ENCODE measurements at places on chromosomes 1 and 21. TPM values are rescaled to one million over a fixed set of nuclear protein-coding genes. Genes with fewer than 3 reads are reported as not detected.

GRCh38 chr1:228424685-228425660, 8.3 kb upstream of the TRIM17 start:
- no peak for DNase-seq
- no peak overlapping the region for H3K27ac ChIP-seq
- H3K4me3 ChIP-seq, result no peak overlapping the region
- no peaks in the 10 kb centered on the region for H3K36me3 ChIP-seq
- no peaks in the 10 kb centered on the region for H3K4me1 ChIP-seq
- peaks cover 9% of the 10 kb centered on the region for H3K27me3 ChIP-seq

KCNQ4 gene
- polyA plus RNA-seq, result 2.2 TPM

GJA8 gene
- not detected for polyA plus RNA-seq

DNA sequence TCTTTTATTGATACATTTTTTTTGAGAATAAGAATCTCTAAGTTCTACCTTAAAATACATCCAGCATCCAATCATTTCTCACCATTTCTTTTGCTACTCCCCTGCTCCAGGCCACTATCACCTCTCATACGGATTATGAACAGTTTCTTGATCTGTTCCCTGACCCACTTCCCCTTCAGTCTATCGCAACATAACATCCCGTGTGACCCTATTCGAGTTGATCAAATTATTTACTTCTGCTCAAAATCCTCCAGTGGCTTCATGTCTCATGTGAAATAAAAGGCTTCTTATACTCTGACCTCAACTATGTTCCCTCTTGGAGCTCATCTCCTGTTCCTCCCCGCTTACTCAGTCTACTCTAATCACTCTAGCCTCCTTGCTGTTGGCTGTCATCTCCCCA, 5.2 kb downstream of the ALG14 start:
- no peak for DNase-seq
- no peaks in the 10 kb centered on the region for H3K27me3 ChIP-seq
- no peak overlapping the region for H3K27ac ChIP-seq
- H3K4me3 ChIP-seq, result no peak overlapping the region
- H3K4me1 ChIP-seq, result peaks cover 15% of the 10 kb centered on the region

DNA sequence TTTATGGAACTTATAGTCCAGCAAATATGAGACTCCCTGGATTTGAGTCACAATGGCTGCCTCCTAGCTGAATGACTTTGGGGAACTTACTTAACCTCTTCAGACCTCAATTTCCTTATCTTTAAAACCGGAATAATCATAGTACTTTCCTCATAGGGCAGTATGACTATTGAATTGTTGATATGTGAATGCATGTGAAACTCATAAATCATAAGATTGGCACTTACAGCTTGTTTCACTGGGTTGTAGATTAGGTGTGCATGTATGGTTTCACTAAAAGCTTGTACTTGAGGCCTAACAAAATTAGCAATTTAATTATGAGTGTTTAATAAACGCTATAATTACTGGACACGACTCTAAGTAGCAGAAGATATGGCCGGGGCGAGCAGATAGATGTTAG, 72.5 kb downstream of the ST6GALNAC5 start:
- no peak overlapping the region for H3K4me3 ChIP-seq
- H3K27ac ChIP-seq, result no peak overlapping the region
- H3K4me1 ChIP-seq, result no peaks in the 10 kb centered on the region
- no peak for DNase-seq

DNA sequence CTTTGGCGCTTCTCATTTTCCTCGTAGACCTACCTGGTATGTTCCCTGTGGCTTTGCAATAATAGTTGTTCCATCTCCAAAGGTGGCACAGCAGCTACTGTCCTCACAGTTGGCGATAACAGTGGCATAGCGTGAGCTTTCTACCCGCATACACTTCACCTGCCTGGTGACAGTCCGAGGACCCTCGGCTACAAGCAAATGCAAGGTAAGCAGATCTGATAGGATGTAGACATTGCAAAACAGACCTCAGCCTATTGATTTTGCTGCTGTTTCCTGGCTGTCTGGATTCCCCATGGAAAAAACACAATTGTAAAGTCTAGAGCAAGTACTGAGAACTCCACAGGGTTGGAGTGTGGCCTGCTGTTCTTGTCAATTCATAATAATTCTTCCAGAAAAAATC, 78.5 kb downstream of the WDR3 start:
- no peak for DNase-seq
- H3K27ac ChIP-seq, result no peak overlapping the region
- no peaks in the 10 kb centered on the region for H3K27me3 ChIP-seq
- no peaks in the 10 kb centered on the region for H3K4me1 ChIP-seq
- no peaks in the 10 kb centered on the region for H3K36me3 ChIP-seq

GRCh38 chr21:41916888-41917433, 36.9 kb downstream of the C2CD2 start:
- H3K4me1 ChIP-seq, result no peaks in the 10 kb centered on the region
- DNase-seq, result no peak
- H3K27me3 ChIP-seq, result no peaks in the 10 kb centered on the region
- no peak overlapping the region for H3K4me3 ChIP-seq
- H3K36me3 ChIP-seq, result peaks cover 41% of the 10 kb centered on the region

GRCh38 chr1:187763976-187764375, 935.2 kb downstream of the PLA2G4A start:
- H3K4me3 ChIP-seq, result no peak overlapping the region
- H3K36me3 ChIP-seq, result no peaks in the 10 kb centered on the region
- no peaks in the 10 kb centered on the region for H3K27me3 ChIP-seq
- no peaks in the 10 kb centered on the region for H3K4me1 ChIP-seq

SLC9C2 gene
- 0.06 TPM for polyA plus RNA-seq

FAAH gene
- 23.1 TPM for polyA plus RNA-seq

GRCh38 chr1:198056255-198056654, 100.5 kb upstream of the NEK7 start:
- H3K4me1 ChIP-seq, result no peaks in the 10 kb centered on the region
- no peak for DNase-seq
- H3K4me3 ChIP-seq, result no peak overlapping the region
- H3K27me3 ChIP-seq, result no peaks in the 10 kb centered on the region
- H3K27ac ChIP-seq, result no peak overlapping the region

MYBPH gene
- 0.45 TPM for polyA plus RNA-seq

- H3K27ac ChIP-seq, result no peak overlapping the region
- H3K36me3 ChIP-seq, result no peaks in the 10 kb centered on the region
- no peak overlapping the region for H3K4me3 ChIP-seq
- H3K4me1 ChIP-seq, result no peaks in the 10 kb centered on the region
- no peaks in the 10 kb centered on the region for H3K27me3 ChIP-seq
Observed at GRCh38 chr1:104878203-104878909, 1128.7 kb downstream of the AMY1C start.

- peak overlapping the region; percentile 88 for H3K27ac ChIP-seq
- no peak overlapping the region for H3K4me3 ChIP-seq
- H3K36me3 ChIP-seq, result no peaks in the 10 kb centered on the region
Observed at GRCh38 chr1:42466030-42466429, 2.9 kb downstream of the CCDC30 start.

DNA sequence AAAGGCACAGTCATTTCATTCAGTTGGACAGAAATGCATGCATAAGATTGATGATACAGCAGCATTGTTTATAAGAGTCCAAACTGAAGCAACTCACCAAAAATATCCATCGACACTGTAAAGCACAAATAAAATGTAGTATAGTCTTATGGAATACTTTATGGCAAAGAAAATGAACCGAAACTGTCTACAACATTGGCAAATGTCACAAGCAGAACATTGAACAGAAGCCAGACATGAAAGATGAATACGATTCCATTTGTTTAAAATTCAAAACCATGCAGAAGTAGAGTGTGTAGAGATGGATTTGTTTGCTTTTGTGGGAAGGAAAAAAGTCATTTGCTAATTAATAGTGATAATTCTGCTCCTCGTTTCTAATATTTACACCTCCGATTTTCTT, 7.5 kb upstream of the LEFTY1 start:
- no peak overlapping the region for H3K27ac ChIP-seq
- no peaks in the 10 kb centered on the region for H3K27me3 ChIP-seq
- peaks cover 13% of the 10 kb centered on the region for H3K4me1 ChIP-seq
- no peak for DNase-seq
- H3K36me3 ChIP-seq, result no peaks in the 10 kb centered on the region

DNA sequence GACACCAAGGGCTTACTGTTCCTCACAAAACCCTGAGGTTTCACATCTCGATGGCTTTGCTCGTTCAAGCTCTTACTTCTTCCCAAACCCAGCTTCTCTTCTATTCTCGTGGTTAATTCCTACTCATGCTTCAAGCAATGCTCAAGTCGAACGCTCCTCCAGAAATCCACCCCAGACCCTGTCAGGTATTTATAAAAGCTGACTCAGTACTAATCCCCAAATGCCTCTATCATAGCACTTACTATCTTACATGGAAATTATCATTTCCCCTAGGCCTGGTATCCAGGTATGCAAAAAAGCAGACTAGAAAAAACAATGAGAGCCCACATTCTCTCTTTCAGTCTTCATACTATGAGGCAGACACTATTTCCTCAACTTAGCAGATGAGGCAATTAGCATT, 6.3 kb downstream of the EBNA1BP2 start:
- no peaks in the 10 kb centered on the region for H3K4me1 ChIP-seq
- H3K36me3 ChIP-seq, result peaks cover 54% of the 10 kb centered on the region
- H3K27ac ChIP-seq, result no peak overlapping the region
- H3K27me3 ChIP-seq, result no peaks in the 10 kb centered on the region

DNA sequence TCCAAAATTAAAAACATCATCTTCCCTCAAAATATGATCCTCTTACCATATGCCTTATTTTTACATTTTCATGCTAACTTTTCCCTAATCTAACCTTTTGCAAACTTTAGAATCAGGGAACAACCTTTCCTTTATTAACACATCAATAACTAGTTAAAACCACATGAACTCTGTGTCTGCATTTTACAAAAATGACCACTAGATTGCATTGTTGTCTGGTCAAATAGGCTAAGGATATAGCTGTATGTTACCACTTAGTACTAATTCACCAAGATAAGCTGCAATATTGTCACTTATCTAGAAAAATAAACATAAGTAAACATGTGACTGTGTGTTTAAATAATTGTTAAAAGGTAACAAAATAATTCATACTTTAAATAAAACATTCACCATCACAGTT, 82.3 kb downstream of the DENND1B start:
- no peak overlapping the region for H3K27ac ChIP-seq
- no peak overlapping the region for H3K4me3 ChIP-seq
- DNase-seq, result no peak

- H3K27me3 ChIP-seq, result no peaks in the 10 kb centered on the region
- no peaks in the 10 kb centered on the region for H3K4me1 ChIP-seq
- no peaks in the 10 kb centered on the region for H3K36me3 ChIP-seq
- H3K27ac ChIP-seq, result no peak overlapping the region
- no peak overlapping the region for H3K4me3 ChIP-seq
Observed at GRCh38 chr21:40386294-40386911, 460.6 kb downstream of the DSCAM start.

GRCh38 chr1:220809704-220810103, 23.0 kb downstream of the MTARC1 start:
- no peak overlapping the region for H3K4me3 ChIP-seq
- no peaks in the 10 kb centered on the region for H3K27me3 ChIP-seq
- DNase-seq, result no peak
- H3K36me3 ChIP-seq, result peaks cover 23% of the 10 kb centered on the region
- no peaks in the 10 kb centered on the region for H3K4me1 ChIP-seq

GRCh38 chr1:243287652-243288051, 31.8 kb downstream of the SDCCAG8 start:
- DNase-seq, result no peak
- H3K27ac ChIP-seq, result peak overlapping the region; percentile 6
- H3K36me3 ChIP-seq, result peaks cover 38% of the 10 kb centered on the region
- H3K27me3 ChIP-seq, result no peaks in the 10 kb centered on the region
- H3K4me1 ChIP-seq, result no peaks in the 10 kb centered on the region
- no peak overlapping the region for H3K4me3 ChIP-seq

GRCh38 chr1:161825831-161826230, 59.7 kb downstream of the ATF6 start:
- no peak overlapping the region for H3K4me3 ChIP-seq
- H3K4me1 ChIP-seq, result no peaks in the 10 kb centered on the region
- no peaks in the 10 kb centered on the region for H3K27me3 ChIP-seq

ATP6V1G3 gene
- polyA plus RNA-seq, result not detected

TEX38 gene
- 0.09 TPM for polyA plus RNA-seq

- no peak overlapping the region for H3K4me3 ChIP-seq
- DNase-seq, result no peak
- no peaks in the 10 kb centered on the region for H3K27me3 ChIP-seq
- peaks cover 11% of the 10 kb centered on the region for H3K4me1 ChIP-seq
- H3K27ac ChIP-seq, result no peak overlapping the region
Observed at GRCh38 chr1:12339396-12339795, 109.6 kb downstream of the VPS13D start.

DNA sequence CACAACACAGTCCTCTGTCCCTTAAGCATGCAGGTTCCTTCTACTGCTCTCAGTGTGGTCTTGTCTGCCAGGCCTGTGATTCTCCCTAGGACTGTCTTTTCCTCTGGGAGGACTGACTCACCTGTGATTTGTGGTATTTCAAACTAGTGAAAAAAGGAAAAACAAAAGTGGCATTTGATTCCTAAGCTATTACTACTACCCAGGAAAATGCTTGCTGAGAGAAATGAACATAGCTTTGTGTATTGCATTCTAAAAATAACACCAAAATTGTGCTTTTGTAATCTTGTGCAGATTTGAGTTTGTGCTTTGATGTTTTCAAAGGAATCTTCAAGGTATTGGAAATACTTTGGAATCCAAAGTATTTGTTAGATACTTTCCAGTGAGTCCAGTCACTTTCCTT, 57.0 kb downstream of the GPR161 start:
- H3K27ac ChIP-seq, result no peak overlapping the region
- peaks cover under 1% of the 10 kb centered on the region for H3K4me1 ChIP-seq
- no peak overlapping the region for H3K4me3 ChIP-seq
- no peak for DNase-seq
- H3K27me3 ChIP-seq, result no peaks in the 10 kb centered on the region

EFNA1 gene
- polyA plus RNA-seq, result 96.1 TPM

DNA sequence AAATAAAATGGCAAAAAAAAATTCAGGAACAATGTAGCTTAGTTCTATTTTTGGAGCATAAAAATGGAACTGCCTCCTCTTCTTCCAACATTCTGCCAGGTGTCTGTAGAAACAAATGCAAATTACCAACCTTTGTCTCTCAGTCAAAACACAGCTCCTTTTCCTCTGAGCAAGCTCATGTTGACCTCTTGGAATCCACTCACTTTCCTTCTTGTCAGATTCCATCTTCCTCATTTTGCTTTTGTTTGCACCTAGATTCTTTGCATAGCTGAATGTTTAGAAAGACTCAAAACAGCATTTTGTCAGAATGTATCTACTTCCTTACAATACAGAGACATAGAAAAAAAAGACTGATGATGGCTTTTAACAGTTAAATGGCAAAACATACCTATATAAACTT, 178.2 kb downstream of the ADGRL2 start:
- H3K4me3 ChIP-seq, result no peak overlapping the region
- no peaks in the 10 kb centered on the region for H3K4me1 ChIP-seq
- no peak overlapping the region for H3K27ac ChIP-seq
- peaks cover 14% of the 10 kb centered on the region for H3K36me3 ChIP-seq
- H3K27me3 ChIP-seq, result no peaks in the 10 kb centered on the region

- no peaks in the 10 kb centered on the region for H3K4me1 ChIP-seq
- no peaks in the 10 kb centered on the region for H3K27me3 ChIP-seq
- H3K27ac ChIP-seq, result no peak overlapping the region
- H3K36me3 ChIP-seq, result no peaks in the 10 kb centered on the region
- no peak for DNase-seq
Observed at GRCh38 chr21:42343963-42344510, 6.8 kb downstream of the TFF2 start.

All from large intestine (tissue), 12 donors.